Nephron progenitor cell (in vitro differentiated cells): ENCODE measurements at places on chromosomes 5 and 9.
A peak's percentile ranks its signal among the peaks of the same experiment; 100 is the strongest.

- DNase-seq = no peak
Observed at GRCh38 chr5:7517006-7517405, 121.1 kb downstream of the ADCY2 start.

DNA sequence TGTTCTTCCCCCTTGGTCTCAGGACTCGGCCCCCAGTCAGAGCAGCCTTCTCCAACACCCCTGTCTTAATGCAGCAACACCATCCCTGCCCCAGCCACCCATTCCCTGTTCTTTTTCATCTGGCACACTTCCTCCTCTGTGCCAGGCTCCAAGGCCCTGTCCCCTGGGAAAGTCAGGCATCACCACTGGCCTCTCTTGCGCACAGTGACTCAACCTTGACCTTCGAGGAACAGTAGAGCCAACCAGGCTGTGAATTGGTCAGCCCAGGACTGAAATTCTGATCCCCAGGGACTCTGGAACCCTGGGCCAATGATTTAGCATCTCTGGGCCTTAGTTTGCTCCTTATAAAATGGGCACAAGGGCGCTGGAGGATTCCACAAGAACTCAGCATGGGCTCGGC lies 10.5 kb upstream of the RALGDS start:
- DNase-seq = no peak

- DNase-seq = no peak
Observed at GRCh38 chr5:122187426-122187825, 58.1 kb downstream of the ZNF474 start.

DNA sequence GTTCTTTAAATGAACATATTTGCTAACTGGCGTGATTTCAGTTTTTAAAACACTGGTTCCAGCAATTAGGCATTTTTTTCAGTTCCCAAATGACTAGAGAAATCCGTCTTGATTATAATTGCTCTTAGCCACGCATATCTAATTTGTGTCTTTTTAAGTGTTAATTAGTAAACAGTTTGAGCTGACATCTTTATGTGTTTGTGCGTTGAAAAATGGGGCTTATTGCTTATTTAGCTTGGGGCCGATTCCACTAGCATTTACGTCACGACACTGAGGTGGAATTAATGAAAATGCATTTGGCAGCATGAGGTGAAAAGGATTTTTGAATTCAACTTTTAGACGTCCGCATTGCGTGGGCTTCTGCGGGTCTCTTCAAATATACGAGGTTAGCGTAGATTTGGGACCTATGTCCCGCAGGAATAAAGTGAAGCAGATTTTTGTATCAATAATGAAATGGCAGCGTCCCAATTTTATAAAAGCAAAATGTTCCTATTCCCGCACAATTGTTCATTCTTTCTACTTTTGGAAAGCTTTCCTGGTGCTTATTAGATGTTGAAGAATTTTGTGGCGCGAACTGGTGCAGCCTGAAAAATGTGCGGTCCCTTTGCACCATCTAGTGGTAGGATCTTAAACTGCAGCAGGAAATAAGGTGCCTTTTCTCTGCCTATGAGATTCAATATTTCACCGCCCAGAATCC lies 122.7 kb upstream of the LMX1B start:
- peak; percentile 66 for DNase-seq

DNA sequence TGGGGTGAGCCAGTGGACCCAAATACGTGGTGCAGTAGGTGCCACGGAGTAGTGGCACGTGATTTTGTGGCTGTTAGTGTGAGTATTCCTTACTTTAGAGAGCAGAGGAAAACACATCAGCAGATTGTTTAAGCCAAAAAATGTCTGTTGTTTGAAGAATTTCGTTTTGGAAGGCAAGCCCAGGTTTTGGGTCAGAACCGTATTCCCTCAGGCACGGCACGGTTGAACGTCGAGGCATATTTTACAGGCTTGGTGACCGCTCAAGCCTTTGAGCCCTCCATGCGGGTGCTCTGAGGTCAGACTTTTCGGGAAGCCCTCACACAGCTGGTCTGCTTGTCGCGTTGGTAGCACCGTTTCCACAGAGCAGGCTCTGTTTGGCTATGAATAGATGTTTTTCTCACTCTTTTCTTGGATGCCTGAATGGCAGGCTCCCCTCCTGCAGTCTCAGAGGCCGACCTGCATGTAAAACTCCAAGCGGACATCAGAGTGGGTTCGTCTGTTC lies 27.2 kb downstream of the NEK6 start:
- DNase-seq = no peak

DNA sequence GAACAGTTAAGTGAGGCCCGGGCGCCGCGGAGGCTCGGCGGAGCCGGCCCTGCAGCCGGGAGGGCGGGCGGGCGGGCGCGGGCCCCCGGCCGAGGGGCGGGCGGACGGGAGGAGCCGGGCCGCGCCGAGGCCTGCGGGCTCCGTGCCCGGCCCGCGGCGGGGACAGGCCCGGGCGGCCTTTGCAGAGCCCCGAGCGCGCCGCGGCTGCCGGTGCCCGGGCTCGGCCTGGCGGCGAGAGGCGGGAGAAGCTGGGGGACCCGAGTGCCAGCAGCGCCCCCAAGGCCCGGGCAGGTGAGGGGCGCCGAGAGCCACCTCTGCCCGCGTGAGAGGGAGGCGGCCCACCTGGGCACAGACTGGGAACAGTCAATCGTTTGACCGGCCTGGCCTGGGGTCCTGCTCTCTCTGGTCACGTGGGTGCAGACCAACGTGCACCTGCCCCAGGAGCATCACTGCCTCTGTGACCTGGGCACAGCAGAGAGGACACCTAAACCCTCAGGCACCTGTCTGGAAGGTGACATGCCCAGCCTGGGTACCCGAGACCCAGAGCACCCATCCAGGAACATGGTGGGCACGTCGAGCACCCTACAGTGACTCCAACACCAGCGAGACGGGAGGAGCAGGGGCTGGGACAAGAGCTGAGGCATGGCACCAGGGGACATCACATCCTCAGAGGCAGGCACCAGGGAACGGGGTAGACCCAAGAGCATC lies 531 bp downstream of the MVB12B start:
- no peak for DNase-seq

DNA sequence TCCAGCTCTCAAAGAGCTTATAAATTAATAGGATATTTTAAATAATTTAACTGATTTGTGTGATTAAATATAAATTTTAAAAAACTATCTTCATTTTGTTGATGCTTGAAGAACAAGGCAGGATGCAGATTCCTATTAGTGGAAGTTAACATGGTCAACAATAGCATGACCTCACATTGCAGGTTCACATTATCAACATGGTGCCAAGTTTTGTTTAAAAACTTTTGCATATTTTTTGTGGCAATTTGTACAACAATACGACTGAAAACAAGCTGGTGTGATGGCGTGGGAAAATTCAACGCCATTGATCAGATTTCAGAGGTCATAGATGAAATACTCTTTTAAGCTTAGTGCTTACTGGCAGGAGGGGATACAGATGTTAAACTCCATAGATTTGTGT lies 114.1 kb upstream of the MYO10 start:
- DNase-seq = no peak

- DNase-seq = no peak
Observed at GRCh38 chr9:113355040-113355596, 5.8 kb downstream of the BSPRY start.
